ENCODE measurements at places on chromosomes 5 and 9.
A peak's percentile ranks its signal among the peaks of the same experiment; 100 is the strongest.

DNA sequence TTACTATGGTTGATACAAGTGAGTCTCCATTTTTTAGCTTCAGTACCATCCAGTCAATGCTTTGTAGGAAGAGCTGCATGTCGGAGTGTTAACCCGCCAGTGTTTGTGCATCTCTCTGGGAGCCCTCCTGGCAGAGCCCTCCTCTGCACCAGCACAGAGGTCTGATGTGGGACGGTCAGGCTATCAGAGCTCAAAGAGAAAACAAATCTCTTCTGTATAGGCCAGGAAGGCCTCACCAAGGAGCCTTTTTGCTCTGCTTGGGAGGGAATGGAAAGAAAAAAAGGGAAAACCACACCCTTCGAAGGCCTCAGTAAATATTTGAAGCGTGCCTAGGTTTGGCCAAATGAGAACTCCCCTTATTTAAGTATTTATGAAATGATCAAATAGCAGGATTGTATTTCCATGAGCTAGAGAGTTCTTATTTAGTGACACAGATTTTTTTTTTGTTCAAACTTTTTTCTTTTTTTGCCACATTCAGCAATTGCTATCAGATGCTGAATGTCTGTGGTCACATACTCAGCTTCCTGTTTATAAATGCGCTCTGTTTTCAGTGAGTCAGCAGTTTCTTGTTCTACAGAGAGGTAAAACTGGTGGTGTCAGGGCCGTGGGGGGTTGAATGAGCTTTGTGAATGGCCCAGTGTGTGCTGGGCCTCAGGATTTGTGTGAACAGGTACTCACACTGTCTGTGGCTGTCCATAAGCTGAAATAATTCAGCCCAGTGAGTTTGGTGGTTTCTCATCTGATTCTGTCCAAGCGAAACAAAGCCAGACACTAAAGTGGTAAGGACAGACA lies 226.6 kb downstream of the SNX18 start:
- DNase-seq: no peak

DNA sequence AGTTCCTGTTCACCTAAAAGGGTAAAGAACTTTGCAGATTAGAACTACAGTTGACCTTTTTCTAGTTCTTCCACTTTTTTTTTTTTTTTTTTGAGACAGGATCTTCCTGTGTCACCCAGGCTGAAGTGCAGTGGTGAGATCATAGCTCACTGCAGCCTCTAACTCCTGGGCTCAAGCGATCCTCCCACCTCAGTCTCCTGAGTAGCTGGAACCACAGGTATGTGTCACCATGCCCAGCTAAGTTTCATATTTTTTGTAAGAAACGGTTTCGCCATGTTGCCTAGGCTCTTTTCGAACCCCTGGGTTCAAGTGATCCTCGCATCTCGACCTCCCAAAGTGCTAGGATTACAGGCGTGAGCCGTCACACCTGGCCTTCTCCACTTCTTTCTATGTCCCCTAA lies 39.7 kb upstream of the TNFAIP8 start:
- DNase-seq: no peak

GRCh38 chr9:93890436-93890935 lies 64.7 kb downstream of the BARX1 start:
- DNase-seq: no peak

DNA sequence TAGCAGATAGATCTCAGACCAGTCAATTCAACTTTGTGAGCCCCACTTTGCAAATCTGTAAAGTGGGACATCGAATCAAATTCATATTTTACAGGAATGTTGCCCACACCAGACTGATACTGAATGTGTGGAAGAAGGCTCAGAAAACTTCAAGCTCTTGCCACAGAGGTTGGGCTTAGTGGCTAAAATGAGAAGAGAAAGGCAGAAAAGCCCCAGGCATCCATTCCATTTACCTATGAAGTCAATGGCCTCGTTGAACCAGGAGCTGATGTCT lies 1.7 kb downstream of the DUSP1 start:
- no peak for DNase-seq

GRCh38 chr9:112184946-112185345 lies 9.8 kb upstream of the SUSD1 start:
- DNase-seq: no peak

DNA sequence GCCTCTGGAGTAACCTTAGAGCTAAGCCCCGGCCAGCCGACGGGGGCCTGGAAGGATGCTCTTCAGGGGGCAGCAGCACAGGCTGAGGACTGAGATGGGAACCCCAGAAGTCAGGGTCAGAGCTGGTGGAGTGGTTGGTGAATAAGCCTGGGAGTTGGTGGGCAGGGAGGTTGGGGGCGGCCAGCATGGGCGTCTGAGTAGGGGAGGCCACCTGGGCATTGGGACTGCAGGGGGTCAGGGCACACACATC lies 14.4 kb downstream of the NINJ1 start:
- no peak for DNase-seq

DNA sequence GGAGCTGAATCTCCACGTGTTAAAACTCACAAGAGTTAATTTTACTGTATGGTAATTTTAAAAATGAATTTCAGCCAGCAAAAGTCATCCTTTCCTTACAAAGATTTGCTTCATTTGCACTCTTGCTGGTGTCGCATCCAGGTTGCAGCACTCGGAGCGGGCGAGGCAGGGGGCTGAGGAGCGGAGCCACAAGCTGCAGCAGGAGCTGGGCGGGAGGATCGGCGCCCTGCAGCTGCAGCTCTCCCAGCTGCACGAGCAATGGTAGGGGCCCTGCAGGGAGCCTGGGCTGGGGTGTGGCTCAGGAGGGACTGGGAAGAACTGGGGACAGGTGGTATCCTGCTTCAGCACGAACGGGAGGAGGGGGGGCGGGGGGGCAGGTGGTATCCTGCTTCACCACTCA lies 27.1 kb downstream of the HNRNPH1 start:
- no peak for DNase-seq

DNA sequence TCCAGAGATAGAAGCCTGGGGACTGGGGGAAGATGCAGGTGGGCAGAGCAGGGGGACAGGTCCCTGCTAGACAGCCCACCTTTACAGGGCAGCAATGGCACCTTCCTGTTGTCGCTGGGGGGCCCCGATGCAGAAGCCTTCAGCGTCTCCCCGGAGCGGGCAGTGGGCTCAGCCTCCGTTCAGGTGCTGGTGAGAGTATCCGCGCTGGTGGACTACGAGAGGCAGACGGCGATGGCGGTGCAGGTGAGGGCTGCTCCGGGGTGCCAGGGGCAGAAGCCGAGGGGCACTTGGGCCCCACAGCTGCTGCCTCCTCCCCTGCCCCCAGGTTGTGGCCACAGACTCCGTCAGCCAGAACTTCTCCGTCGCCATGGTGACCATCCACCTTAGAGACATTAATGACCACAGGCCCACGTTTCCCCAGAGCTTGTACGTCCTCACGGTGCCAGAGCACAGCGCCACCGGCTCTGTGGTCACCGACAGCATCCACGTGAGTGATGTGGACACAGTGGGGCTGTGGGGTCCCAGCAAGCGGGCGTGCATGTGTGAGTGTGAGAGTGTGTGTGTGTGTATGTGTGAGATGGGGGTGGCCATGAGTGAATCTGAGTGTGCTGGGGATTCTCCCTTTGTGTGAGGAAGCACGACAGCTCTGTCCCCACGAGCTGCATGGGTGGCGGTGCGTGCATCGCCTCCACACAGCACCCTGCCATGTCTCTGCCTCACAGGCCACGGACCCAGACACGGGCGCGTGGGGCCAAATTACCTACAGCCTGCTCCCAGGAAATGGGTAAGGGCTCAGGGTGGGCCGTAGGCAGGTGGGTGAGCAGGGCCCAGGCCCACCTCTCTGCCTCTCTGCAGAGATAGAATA lies 28.4 kb downstream of the CDHR2 start:
- DNase-seq: no peak

DNA sequence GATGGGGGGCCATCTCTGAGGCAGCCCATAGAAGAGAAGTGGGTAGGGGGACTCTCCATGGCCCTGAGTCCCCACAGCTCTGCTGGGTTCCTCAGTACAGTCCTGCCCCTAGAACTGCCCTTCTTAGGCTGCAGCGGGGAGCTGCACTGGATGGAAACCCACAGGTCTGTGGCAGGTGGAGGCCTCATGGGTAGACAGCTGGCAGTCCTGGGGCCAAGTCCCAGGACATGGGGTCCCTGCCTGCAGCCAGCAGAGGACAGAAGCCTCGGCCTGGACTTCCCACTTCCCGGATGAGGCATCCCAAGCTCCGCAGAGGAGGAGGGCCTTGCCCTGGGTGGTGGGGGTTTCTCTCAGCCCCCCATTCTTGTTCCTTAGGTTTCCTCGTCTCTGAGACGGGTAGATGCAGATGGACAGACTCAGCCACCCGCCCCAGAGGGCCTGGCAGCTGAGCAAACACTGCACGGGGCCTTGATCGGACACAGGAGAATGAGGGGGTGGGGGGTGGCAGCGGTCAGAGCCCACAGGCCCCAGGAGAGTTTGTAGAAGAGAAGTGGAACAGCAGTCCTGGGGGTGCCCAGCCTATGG lies 153.8 kb downstream of the C9orf50 start:
- DNase-seq: no peak

GRCh38 chr9:33161011-33161588 lies 6.0 kb downstream of the B4GALT1 start:
- DNase-seq: peak; percentile 38

DNA sequence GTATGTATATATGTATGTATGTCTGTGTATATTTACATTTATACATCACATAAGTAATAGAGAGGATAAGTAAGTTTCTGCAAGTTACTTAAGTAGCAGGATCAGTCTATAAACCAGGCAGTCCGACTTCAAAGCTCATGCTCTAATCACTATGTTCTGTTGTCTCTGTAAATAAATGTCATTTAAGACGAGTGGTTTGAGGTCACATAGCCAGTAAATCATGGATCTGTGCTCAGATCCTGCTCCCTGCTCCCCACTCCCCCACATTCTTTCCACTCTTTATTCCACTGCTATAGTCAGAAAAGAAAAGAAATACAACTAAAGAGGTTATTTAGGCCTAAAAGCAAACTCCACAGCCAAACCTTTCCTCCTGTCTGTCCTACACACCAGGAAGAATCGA lies 90.4 kb downstream of the SERINC5 start:
- no peak for DNase-seq

- DNase-seq: no peak
Observed at GRCh38 chr9:89884356-89885083, 279.7 kb downstream of the GADD45G start.

GRCh38 chr5:72363166-72363802 lies 43.1 kb downstream of the PTCD2 start:
- no peak for DNase-seq

DNA sequence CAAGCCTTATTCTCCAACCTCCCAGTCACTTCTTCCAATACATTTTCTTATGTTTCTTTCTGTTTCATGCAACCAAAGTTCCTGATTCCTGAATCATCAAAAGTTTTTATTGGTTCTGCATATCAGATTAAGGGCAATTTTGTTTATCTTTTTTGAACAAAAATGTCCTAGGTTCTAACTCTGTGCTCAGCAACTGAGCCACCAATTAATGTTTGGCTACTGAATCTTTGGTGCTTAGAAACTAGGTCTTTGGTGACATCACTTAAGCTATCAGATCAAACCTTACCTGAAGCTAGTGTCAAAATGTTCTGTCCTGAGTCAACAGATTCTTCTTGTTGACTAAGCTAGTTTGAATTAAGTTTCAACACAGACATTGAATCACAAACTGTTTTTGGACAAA lies 56.1 kb downstream of the FGF18 start:
- DNase-seq: no peak

Measured in activated gamma-delta T cell (primary cell).